ENCODE measurements at places on chromosomes 12 and 14. TPM values are rescaled to one million over a fixed set of nuclear protein-coding genes. Genes with fewer than 3 reads are reported as not detected.

Gene RARG
- 4.0 TPM for total RNA-seq

Gene MCRS1
- total RNA-seq, result 49.8 TPM

Gene DIO2
- not detected for total RNA-seq

Gene RASAL1
- total RNA-seq, result 2.6 TPM

DNA sequence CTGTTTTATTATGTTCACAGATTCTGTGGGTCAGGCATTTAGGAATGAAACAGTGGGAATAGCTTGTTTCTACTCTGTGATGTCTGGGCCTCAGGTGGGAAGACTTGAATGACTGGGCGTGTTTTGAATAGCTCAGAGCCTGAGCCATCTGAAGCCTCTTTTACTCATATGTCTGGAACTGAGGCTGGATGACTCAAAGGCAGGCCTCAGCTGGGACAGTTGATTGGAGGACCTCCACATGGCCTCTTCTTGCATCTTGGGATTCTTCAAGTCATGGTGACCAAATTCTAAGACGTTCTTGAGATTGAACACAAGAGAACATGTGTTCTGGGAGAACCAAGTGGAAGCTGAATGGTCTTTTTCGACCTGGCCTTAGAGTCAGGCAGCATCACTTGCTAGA lies 45.8 kb upstream of the TBX3 start:
- DNase-seq, result no peak

Gene KIF26A
- 0.07 TPM for total RNA-seq

DNA sequence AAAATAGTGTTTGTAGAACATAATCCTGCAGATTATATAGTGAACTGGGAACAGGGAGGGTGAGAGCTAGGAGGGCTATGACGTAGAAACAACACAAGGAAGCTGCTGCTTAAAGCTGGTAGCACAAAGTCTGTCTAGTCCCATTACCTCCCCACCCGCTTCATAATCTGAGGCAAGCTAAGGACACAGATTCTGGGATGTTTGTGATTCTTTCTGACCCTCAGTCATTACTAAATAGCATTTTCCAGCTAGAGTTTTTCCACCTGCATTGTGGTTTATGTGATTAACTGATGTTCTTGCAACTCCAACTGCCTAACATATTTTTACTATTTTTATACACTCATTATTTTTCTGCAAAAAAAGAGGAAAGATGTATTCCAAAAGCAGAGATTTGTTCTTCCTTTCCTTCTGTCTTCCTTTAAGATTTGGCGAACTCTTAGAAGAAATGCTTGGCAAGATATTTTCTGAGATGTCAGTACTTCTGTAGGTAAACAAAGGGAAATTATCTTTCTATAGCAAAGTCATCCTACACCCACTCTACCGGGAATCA lies 293.2 kb upstream of the FAR2 start:
- DNase-seq, result no peak

Gene EML1
- total RNA-seq, result 0.91 TPM

- no peak for DNase-seq
Measured at GRCh38 chr12:69196302-69197288, 42.8 kb upstream of the CPSF6 start.

DNA sequence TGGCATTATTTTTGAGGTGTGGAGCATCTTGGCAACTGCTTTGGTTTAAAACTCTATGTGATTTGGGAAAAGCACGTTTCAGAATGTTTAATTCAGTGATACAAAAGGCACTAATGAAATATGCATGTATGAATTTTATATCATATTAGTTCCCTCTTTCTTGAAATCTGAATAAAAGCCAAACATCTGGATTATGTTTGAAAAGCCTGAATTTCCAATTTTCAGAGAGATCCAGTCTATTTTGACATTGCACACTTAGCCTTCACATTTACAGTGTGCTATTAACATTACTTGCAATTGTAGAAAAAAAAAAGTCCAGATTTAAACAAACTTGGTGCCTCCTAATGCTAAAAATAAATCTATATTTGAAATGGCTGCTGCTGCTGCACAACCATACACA lies 219.1 kb upstream of the NPAS3 start:
- no peak for DNase-seq

- DNase-seq, result no peak
Measured at GRCh38 chr12:63410197-63410596, 258.1 kb downstream of the DPY19L2 start.

Measured in activated naive CD4-positive, alpha-beta T cell treated with anti-CD3 and anti-CD28 coated beads for 36 hours (primary cell).